Brain (organoid and tissue), 16 donors: ENCODE measurements at places on chromosomes 1 and 21. TPM values are rescaled to one million over a fixed set of nuclear protein-coding genes. Genes with fewer than 3 reads are reported as not detected.

SAMD13 gene
- polyA plus RNA-seq: 0.49 TPM

PDE9A gene
- 19.1 TPM for polyA plus RNA-seq

PDZK1 gene
- not detected for polyA plus RNA-seq

FAM72D gene
- 5.3 TPM for polyA plus RNA-seq

SLC30A2 gene
- polyA plus RNA-seq: not detected

XCL1 gene
- polyA plus RNA-seq: 3.6 TPM

OR6P1 gene
- not detected for polyA plus RNA-seq

OR6K2 gene
- polyA plus RNA-seq: not detected

MROH7 gene
- 0.32 TPM for polyA plus RNA-seq

CASQ1 gene
- polyA plus RNA-seq: 4.6 TPM

SSU72 gene
- 231 TPM for polyA plus RNA-seq

CD1E gene
- polyA plus RNA-seq: not detected

TFF2 gene
- not detected for polyA plus RNA-seq

KAZN gene
- 19.0 TPM for polyA plus RNA-seq

E2F2 gene
- 10.2 TPM for polyA plus RNA-seq

EXO1 gene
- polyA plus RNA-seq: 12.8 TPM

TLCD4 gene
- 1.7 TPM for polyA plus RNA-seq

FDPS gene
- polyA plus RNA-seq: 292 TPM

CELSR2 gene
- polyA plus RNA-seq: 109 TPM

BNIPL gene
- 0.53 TPM for polyA plus RNA-seq

PGBD5 gene
- 38.5 TPM for polyA plus RNA-seq

SPATA21 gene
- not detected for polyA plus RNA-seq

IQCC gene
- polyA plus RNA-seq: 8.3 TPM

OR2AK2 gene
- polyA plus RNA-seq: not detected

AVPR1B gene
- 0.70 TPM for polyA plus RNA-seq

MYOG gene
- polyA plus RNA-seq: not detected

CLDN8 gene
- not detected for polyA plus RNA-seq

SPOCD1 gene
- 1.7 TPM for polyA plus RNA-seq

FCRL6 gene
- not detected for polyA plus RNA-seq

F13B gene
- not detected for polyA plus RNA-seq

MPZ gene
- polyA plus RNA-seq: 2.6 TPM

NBPF4 gene
- polyA plus RNA-seq: not detected

EDARADD gene
- polyA plus RNA-seq: 0.15 TPM

KIAA0040 gene
- 1.9 TPM for polyA plus RNA-seq

IPO13 gene
- polyA plus RNA-seq: 99.2 TPM

KLHDC7A gene
- polyA plus RNA-seq: 0.25 TPM

KRTAP27-1 gene
- polyA plus RNA-seq: not detected

PDE4B gene
- polyA plus RNA-seq: 16.3 TPM

SMCP gene
- not detected for polyA plus RNA-seq

IFNLR1 gene
- polyA plus RNA-seq: 0.41 TPM

RFX5 gene
- polyA plus RNA-seq: 33.7 TPM

SPRR2B gene
- not detected for polyA plus RNA-seq

RAB7B gene
- 1.2 TPM for polyA plus RNA-seq

TBX15 gene
- polyA plus RNA-seq: 9.0 TPM

DISC1 gene
- polyA plus RNA-seq: 3.3 TPM

AADACL3 gene
- polyA plus RNA-seq: not detected

GPR61 gene
- 1.6 TPM for polyA plus RNA-seq
